ENCODE measurements at places on chromosomes 5 and 9.

DNA sequence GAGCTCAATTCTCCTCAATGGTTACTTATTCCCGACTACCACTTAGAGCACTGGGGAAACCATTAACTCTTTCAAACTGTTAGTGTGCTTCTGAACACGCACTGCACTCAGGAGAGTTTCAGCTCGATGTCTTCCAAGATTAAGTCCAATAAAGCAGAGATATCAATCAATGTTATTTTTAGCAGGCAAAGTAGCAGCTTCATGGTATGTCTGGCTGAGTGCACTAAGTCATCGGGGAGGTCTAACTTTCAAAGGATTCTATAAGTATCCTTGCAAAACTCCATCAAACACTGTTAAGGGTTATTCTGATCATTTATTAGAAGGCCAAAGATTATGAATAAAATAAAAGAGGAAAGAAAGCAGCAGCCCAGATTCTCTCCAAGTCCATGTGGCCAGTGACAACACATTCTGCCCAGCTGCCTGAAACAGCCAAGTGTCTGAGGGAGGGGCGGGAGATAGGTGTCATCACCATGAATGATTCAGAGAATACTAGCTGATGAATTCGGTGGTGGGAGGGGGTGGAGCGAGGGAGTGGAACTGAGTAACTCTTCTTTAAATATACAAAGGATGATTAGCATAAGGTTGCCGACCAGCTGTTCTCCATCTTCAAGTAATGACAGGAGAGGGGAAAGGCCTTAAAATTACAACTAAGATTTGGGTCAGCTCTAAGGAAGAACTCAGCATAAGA lies 21.3 kb downstream of the NREP start:
- DNase-seq, result no peak

GRCh38 chr9:113480612-113481011 lies 17.1 kb downstream of the RGS3 start:
- DNase-seq, result no peak

- DNase-seq, result no peak
Measured at GRCh38 chr5:122674385-122674784, 100.5 kb upstream of the SNX2 start.

DNA sequence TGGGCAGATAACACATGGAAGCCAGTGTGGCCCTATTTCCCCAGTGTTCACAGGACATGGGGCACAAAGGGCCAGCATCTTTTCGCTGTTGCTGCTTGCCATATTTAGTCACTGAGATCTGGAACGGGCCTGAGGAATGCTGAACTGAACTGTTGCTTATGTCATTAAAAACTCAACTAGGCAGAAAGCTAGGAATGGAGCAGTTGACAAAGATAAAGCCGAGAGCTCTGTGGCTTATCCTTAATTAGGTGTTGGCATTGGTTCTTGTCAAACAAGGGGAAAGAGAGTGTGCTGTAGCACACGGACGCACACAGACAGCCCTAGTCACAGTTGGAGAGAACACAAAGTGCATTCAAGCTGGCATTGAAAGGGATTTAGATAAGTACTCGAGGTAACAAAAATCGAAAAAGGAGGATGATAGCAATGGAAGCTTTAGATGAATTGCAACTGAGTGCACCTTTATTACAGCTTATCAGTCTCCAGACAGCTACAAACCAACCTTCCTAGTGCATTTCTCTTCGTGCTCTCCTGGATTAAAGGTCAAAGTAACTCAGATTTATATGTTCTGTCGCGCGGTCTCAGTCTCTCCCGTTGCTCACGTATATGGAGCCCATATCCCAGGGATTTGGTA lies 450.2 kb upstream of the ZNF608 start:
- no peak for DNase-seq

GRCh38 chr9:115944166-115944948 lies 209.2 kb upstream of the PAPPA start:
- DNase-seq, result peak; percentile 45

DNA sequence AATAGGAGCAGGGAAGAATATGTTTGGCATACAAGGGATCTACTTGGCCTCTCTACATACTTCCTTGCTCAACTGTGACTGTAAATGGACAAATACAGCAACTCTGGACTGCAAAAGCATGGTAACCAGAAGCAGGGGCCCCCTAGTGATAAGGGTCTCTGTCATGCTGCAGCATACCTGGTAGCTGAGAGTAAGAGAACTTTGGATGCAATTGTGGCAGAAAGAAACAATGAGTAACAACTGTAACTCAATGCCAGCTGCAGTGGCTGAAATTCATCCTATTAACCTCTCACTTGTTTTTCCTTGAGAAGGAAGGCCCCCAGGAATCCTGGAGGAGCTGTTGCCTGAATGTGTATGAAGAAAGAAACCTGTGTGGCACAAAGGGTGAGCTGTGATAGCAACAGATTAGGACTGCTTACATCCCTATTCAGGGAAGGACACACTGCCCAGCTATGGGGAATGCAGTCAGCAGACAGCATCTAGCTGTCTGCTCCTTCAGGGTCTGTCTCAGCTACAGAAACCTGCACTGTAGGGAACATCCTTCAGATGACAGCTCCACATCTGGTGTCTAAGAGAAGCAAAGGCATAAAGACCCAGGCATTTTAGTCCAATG lies 468.1 kb upstream of the ACTBL2 start:
- no peak for DNase-seq

GRCh38 chr5:431711-432050 lies 11.3 kb upstream of the EXOC3 start:
- no peak for DNase-seq

- DNase-seq, result no peak
Measured at GRCh38 chr9:128887914-128888350, 6.0 kb downstream of the LRRC8A start.

DNA sequence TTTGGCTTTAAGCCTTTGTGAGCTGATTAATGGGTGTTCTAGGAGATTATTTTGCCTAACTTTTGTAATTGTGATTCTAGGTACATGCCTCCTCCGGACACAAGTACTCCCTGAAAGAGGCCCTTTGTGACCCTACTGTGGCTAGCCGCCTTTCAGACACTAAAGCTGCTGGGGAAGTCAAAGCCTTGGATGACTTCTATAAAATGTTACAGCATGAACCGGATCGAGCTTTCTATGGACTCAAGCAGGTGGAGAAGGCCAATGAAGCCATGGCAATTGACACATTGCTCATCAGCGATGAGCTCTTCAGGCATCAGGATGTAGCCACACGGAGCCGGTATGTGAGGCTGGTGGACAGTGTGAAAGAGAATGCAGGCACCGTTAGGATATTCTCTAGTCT lies 13.6 kb downstream of the ITGA1 start:
- DNase-seq, result peak; percentile 51

- no peak for DNase-seq
Measured at GRCh38 chr5:5188376-5189050, 48.4 kb downstream of the ADAMTS16 start.

DNA sequence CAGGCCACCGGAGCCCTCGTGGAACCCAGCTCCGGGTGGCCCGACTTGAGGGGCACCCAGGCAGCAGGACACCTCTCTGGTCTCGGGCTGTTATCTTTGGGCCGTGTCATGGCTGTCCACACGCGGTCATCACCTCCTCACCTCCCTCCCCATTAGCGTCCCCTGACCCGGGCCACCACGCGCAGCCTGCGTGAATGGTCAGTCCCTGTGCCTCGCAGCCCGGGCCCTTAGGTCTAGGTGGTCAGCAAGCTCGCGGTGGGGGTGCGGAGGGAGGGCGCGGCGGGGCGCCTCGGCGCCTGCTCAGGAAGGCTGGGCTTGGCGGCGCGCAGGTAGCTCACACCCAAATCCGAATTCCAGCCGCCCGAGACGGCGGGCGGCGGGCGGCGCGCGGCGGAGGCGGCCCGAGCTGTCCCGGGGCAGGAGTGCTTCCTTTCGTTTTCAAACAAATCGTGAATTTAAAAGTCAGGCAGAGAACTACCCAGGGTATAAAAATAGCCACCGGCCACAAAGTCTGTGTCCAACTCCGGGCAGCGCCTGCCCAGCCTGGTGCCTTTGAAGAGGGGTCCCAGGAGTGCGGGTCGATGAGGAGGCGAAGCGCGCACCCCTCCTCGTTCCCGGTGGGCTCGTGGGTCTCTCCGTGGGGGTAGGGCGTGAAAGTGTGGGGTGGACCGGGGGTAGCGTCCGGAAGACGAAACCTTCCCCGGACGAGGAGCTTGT lies 1.0 kb upstream of the RXRA start:
- DNase-seq, result no peak

GRCh38 chr5:173139631-173140030 lies 4.7 kb upstream of the BNIP1 start:
- no peak for DNase-seq

DNA sequence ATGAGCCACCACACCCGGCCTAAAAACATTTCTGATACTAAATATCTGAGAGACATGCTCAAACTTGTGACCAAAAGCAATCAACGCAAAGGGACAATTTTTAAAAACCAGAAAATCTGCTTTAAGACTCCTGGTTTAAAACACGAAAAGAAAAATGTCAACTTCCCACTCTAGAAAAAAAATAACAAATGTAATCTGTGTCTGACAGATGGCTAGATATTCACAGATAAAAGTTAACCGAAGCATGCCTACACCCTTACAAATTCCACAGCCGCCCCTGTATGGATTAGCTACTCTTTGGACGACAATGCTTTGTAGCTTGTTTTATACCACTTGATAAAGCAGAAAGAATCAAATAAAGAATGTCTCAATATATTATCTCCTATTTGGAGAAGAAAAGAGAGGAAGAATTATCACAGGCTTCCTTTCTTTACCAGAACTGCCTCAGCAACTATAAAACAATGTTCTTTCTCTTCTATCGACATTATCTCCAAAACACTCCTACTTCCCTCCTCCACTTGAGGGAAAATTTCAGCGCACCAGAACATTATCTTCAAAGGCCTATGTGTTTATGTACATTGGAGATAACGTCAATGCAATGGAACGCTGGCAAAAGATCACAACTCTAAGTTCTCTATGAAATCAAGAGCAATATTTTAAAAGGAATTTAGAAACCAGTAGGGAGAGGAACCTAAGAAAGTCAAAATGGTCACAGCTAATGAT lies 26.2 kb downstream of the CEMIP2 start:
- DNase-seq, result no peak

DNA sequence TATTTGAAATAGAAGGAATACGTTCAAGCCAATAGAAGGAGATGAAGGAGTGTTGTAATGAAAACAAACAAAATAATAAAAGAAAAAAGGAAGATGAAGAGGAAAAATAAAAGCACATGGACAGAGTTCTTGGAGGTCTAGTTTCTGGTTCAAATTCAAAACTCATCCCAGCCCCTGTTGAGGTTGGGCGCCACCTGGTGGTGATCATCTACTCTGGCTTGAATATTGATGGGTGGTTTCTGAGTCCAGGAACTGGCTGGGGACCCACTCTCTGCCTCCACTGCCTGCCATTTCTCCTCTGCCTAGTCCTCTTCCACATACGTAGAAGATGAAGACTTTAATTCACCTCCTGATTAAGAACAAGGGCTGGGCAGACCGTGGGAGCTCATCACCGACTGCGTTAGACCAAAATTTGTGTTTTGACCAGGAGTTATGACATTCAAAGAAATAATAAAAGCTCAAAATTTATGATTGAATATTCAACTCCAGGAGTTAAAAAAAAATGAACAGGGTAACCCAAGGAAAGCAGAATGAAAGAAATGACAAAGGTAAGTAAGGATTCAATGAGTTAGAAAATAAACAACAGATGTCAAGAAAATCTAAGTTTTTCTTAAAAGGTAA lies 99.0 kb upstream of the SLC1A3 start:
- peak; percentile 80 for DNase-seq

DNA sequence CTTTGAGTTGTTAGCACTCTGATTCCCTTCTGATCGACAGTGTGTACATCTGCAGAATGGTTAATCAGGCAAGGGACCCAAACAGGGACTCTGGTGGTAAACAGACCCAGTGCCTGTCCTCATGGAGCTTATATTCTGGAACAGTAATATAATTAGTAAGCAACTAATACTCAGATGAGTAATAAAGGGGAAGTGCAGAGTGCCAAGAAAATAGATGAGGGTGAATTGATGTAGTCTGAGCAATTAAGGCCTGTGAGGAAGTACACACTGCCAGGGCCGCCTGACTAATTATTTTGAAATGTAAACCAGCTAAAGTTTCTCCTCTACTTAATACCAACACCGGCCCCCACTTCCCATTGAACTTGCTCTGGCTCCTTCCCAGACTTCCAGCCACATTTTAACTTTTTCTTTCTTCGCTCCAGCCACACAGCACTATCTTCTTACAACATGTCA lies 4.2 kb downstream of the DHX29 start:
- no peak for DNase-seq

DNA sequence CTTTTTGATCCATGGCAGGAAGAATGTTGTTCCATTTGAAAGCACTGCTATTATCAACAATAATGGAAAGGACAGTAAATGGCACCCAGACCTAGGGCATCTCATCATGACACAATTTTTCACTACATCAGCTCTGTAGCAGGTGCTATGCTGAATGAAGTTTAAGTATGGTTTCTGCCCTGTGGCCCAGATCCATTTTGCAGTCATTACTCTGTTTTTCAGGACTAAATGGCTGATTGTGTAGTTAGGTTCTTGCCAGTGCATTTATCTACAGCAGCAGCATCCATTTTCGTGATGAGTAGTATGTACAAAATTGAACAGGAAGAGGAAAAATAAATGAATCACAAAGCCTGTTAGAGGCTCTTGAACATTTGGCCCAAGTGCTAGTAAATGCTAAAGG lies 270.5 kb upstream of the CD180 start:
- DNase-seq, result no peak

DNA sequence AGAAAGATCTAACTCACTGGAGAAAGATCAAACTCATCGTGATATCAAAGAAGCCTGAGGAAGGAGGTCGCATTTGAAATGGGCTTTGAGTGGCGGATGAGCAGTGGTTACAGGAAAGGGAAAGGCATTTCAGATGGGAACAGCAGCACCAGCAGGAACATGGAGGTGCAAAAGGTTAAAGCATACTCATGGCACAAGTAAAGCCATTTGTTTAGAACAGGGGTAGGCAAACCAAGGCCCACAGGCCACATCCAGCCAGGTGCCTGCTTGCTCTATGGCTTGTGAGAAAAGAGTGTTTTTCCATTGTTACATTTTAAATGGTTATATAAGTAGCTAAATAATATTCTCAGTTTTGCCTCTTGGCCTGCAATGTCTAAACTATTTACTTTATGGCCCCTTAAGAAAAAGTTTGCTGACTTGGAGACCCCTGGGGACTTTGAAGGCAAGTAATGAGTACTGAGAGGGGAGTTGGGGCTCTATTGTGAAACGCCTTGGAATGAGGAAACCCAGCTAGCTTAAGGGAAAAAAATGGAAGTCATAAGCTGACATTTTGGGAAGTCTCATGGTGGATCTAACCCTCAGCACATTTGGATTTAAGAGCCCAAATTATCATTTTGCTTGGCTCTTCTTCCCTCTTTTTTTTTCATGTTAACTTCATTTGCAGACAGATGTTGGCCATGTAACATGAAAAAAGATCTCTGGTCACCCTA lies 211.1 kb downstream of the NR3C1 start:
- no peak for DNase-seq

- DNase-seq, result no peak
Measured at GRCh38 chr5:78689540-78690252, 41.1 kb upstream of the LHFPL2 start.

DNA sequence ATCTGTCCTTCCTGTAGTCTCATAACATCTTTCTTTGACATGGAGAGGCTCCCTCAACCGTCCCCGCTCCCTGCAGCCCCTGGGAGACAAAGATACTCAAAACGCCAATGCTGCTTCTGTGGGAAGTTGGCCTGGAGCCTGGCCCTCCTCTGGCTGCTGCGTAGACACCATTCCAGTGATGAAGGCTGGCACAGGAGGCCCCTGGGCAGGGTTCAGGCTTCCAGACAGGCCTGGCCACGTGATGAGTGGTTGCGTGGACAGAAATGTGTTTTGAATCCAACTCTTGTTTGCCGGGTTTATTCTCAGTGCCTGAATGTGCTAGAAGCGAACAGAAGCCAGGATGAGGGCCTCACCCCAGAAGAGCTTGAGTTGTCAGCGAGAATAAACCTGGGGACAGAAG lies 43.2 kb upstream of the NKX2-5 start:
- DNase-seq, result no peak

Measured in ecto neural progenitor cell (in vitro differentiated cells).